ENCODE measurements at places on chromosomes 16 and 17. TPM values are rescaled to one million over a fixed set of nuclear protein-coding genes. Genes with fewer than 3 reads are reported as not detected.

The TNFRSF13B gene
- not detected for total RNA-seq

The CACNG3 gene
- not detected for total RNA-seq

The P2RX5 gene
- total RNA-seq = 0.69 TPM

DNA sequence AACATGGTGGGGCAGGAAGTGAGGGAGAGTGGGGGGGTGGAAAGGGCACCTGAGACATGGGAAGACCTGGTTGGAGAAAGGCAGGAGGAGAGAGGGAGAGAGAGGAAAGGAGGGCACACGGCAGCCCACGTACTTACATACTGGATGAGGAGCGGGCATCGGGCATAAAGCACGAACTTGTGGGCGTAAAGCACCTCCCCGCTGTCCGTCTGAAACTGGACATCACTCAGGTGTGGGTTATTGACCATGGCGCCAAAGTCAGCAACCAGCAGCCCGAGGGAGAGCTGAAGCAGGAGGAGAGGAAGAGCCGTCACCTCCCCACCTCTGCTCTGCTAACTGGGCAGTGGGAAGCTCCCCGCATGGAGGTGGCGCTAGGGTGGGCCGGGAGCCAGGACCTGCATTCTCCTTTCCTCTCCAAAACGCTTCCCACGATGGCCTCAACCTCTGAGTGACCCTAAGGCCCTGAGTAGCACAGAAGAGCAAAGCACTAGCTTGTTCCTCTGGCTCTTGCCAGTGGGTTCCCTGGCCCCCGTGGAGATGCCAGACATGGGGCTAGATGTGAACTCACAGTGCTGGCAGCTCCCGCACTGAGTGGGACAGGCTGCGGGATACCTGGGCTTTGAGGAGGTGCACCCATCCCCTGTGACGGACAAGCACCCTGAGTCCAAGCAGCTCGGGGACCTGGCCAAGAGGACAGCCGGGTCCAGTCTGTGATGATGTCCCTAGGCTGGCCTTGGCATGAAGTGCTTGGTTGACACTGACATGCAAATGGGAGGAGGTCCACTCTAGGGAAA, 16.9 kb downstream of the SLX4 start:
- DNase-seq = no peak

DNA sequence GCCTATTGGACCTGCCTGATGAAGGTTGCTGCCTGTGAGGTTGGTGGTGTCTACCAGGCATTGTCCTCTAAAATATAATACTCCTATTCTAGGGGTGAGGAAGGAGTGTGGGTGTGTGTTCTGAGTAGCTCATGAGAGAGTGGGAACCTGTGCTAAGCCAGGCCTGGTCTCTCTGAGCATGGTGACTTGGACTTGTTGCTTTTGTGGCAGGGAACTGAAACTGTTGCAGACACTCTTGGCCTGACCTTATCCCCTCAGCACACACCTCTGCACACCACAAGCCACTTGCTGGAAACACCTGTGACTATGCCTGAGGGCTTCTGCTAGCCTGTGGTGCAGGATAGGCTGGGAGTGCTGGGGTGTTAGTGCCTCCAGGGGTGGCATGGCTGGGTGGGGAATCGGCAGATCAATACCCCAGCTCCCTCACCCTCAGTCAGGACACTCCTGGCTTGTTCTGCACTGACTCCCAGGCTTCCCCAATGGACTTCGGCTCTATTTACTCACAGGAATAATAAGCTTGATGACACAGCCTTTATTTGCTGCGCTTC, 29.9 kb downstream of the PLCG2 start:
- no peak for DNase-seq

GRCh38 chr16:22075776-22076175, 16.6 kb upstream of the VWA3A start:
- no peak for DNase-seq

- DNase-seq = no peak
Observed at GRCh38 chr17:70089513-70090148, 14.6 kb downstream of the KCNJ16 start.

DNA sequence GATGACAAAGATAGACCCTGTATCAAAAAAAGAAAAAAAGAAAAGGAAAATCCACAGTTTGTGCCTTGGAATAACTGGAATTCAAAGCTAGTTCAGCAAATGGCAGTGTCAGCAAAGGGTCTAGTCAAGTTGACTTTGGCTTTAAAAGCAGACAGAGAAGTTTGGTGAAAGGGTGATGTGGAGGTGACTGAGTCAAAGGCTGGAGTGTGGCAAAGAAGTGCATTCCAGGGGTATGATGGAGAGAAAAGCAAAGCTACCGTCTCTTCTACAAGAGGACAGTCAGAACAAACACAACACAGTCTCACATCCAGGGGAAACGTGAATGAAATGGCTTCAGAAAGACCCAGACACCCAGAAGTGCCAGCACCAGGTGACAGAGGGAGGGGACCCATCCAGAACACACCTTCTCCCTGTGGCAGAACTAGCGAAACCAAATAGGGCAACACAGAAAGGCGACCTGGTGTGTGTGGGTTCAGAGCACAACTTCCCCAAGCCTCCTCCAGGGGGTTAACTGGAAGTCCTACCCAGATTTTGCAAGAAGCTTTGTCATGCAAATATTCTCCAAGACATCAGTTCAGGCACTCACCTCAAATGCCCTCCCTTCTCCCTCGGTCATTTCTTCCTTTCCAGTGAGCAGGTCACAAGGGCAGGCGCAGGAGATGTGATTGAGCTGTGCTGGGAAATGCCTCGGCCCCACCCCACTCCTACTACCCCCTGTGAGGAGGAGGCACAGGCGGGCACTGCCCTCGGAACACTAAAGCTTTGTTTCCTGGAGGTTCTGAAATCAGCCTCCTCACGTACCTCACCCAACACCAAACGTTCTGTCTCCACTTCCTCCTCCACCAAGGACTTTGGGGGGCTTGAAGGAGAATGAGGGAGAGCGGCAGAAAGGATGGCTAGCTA, 481.9 kb downstream of the SOX9 start:
- DNase-seq = no peak

DNA sequence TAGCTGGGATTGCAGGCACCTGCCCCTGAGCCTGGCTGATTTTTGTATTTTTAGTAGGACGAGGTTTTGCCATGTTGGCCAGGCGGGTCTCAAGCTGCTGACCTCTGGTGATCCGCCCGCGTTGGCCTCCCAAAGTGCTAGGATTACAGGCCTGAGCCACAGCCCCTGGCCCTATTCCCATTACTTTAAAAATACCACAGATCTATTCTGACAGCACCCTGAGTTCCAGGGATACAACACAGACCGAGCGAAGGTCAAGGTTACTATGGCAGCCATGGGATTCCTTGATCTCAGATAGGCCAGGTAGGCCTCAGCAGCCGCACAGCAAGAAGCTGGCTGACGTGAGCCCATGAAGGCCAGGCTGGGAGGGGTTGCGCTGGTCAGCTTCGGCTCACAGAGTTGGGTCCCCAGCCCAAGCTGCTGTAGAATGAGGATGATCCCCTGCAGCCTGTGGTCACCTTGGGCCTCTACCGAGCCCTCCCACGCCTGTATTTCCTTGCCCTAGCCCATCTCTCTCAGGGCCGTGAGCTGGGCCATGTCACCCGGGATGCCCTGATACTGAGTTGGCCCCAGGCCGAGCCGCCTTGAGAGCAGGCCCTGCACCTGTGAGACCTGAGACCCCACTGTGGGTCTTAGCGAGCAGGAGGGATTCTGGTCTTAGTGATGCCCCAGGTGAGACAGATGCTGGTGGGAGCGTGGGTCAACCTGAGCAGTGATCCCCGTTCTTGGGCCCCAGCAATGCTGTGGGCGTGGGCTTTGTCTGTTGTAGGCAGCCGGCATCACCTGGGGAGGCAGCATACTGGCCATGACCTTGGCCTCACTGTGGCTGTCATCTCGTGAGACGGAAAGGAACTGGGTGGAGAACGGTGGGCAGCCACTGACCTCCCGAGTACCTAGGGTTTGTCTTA, 16.9 kb upstream of the RNF213 start:
- DNase-seq = no peak

The NPIPA8 gene
- 0.31 TPM for total RNA-seq

All from type B pancreatic cell (in vitro differentiated cells).